Cortex of kidney (tissue), 1 donor: ENCODE measurements at places on chromosomes 1 and 21.

DNA sequence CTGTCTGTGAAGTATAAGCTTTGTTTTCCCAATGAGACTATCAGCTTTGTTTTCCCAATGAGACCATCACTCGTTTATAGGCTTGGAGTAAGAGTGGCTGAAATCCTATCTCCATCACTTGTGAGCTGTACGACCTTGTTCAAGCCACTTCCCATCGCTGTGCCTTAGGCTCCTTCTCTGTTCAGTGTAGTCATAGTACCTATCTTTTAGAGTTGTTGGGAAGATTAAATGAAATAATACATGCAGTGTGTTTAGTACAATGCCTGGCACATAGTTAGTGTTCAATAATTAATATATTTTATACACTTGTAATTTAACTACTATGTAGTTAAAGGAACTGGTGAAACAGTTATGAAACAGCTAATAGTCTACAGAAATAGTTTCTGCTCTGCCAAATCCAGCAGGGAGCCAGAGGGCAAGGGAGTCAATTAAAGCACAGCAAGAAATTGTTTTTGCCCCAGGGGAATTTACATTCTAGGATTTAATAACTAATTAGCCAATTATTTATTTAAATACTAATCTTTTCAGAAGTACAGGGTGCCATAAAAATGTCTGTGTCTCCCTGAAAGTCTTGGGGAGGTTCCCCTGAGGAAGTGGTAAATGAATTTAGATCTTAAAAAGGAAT, 139.3 kb upstream of the HMCN1 start:
- no peak for DNase-seq

DNA sequence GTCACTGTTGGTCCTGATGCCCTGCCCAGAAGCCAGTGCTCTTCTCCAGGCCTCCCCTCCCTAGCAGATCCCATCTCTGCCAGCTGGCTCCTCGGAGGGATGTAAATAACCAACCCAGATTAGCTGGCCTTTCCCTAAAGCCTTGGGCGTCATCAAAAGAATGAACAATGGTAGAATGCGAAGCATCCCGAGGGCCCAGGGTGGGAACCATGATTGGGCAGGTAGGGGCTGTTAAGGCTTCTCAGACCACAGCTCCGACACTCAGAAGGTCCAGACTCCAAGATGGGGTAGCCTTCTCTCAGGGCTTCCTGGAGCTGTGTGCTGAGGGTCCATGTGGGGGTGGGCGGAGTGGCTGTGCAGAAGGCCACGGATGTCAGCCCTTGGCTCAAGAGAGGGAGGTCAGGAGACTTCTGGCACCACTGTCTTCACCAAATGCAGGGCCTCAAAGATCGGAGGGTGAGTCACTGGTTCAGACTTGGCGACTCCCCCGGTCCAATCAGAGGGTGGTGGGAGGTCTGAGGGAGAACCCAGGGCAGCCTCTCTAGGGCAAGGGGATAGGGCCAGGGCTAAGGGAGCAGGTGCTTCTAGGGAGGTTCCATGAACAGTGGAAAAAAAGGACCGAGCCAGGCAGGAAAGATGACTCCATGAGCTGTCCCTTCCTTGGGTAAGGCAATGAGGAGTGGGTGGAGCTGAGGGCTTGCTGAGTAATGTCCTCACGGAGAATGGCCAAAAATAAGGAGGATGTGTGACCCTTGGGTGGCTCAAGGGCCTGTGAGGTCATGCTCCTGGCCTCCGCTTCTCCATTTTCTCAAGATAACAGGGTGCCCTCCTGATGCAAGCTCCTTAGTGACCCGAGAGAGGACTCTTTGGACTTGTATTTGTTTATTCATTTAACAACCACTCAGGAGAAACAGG, 58.4 kb upstream of the EPS8L3 start:
- no peak for DNase-seq

GRCh38 chr1:189821833-189822232, 655.8 kb downstream of the BRINP3 start:
- DNase-seq, result no peak

DNA sequence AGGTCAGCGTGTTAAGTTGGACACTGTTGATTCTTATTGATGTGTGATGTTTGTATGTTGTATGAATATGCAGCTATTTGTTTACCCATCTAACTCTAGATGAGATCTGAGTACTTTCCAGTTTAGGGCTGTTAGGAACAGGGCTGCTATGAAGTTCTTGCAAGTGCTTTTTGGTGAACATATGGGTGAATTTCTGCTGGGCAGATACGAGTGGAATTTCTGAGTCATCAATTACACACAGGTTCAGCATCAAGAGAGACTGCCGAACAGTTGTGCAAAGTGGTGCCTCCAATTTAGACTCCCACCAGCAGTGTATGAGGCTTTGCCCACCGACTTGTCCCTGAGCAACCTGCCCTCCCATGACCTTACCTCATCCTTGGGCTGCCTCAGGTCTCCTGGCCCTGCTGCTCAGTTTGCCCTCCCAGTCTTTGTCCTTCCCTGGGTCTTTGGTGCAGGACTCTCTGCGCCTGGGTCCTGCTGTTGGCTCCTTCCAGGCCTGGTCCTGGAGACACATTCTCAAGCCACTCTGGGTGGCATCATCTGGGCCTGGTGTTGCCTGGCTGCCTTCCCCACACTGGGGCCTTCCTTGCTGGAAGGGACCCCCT, 343.6 kb downstream of the PTPRU start:
- no peak for DNase-seq

DNA sequence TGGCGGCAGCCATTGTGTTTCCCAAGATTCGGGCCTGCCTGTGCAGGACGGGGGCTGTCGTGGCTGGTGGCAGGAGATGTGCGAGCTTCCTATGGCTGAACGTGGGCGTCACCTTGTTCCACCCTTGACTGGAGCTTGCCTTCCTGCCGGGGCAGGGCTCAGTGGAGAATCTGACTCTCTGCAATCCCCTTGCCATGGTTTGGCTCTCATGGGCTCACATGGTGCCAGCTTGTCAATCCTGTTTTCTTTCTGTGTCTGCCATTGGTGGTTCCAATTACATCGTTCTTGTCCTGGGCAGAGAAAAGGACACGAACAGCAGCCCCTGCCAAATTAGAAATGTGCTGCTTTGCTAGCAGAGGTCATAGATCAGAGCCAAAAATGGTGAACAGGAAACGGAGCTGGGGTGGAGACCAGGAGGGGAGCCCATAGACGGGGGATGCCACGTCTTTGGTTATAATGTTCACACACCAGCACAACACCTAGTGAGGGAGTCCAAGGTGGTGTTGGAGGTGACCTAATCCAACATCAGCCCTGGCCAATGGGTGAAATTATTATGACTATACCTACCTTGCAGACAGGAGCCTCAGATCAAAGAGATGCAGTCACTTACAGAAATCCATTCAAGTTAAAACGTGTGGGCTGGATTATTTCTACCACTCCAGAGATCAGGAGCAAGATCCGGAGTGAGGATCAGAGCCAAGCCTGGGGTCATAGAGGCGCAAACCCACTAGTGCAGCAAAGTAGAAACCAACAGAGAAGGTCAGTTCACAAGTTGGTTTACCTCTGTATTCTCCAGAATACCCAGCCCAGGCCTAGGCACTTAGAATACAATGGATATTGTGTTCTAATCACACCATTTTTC, 253.1 kb downstream of the SIPA1L2 start:
- no peak for DNase-seq
